ENCODE measurements at places on chromosomes 6 and 20.

DNA sequence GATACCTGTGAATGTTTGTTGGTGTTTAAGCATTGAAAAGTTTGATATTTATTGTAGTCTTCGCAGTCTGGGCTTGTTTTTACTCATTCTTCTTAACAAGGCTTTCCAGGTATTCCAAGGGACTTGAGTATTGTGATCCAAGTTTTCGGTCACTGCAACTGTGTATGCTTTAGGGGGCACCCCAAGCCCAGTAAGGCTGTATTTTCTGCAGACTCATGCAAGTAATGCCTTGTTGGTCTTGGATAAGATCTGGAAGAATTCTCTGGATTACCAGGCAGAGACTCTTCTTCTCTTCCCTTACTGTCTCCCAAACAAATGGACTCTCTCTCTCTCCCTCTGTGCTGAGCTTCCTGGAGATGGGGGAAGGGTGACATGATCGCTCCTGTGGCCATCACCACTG is 82.1 kb downstream of the RFPL4B start:
- no peak for DNase-seq

DNA sequence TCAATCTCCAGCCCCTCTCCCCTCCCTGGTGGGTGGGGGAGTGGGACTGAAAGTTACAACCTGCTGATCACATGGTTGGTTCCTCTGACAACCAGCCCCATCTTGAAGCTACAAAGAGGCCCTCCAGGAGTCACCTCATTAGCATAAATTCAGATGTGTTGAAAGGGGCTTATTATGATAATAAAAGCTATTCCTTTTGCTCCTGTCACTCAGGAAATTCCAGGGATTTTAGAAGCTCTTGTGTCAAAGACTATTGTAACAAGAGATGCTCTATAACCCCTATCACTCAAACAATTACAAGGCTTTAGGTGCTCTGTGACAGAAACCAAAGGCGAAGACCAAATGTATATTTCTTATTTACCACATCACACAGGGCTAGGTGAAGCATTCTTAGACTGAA is 30.1 kb upstream of the MBOAT1 start:
- DNase-seq, result no peak

DNA sequence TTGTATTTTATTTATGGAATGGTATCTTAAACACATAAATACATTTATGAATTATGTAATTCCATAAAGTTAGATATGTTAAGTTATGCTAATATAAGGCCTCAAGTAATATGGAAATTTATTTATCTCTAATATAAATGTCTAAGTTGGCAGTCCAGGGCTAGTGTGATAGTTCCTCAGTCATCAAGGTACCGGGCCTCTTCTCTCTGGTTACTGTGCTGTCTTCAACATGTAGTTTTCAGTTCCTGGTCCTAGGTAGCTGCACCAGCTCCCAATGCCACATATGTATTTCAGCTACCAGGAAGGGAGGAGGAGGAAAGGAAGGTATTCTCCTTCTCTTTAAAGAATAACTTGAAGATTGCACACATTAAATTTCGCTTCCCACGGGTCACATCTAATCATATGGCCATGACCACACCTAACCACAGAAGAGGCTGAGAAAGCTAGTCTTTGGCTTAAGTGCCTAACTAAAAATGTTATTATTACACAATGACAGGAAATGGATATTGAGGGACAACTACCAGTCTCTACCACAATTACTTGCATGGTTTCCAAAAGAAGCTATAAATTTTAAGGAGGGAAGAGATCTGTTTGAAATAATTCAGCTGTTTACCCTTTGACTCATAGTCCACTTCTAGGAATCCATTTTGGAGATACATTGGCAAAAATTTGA is 68.6 kb downstream of the BCKDHB start:
- DNase-seq, result no peak

DNA sequence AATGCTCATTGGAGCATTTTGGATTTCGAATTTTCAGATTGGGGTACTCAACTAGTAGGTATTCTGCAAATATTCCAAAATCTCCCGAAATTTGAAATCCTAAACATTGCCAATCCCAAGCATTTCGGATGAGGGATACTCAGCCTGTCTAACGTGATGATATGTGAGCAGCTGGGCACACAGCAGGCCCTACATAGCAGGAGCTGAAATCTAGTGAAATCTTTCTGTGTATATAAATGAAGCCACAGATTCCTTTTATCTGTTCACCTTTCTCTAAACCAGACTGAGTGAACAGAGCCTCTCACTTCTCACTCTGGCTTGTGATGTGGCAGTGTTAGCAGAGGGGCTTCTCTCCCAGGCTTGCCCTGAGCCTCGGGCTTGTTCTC is 17.8 kb downstream of the STX16 start:
- DNase-seq, result no peak

- DNase-seq, result no peak
These were observed 212.1 kb upstream of the PHACTR1 start for GRCh38 chr6:12504325-12504966.
